ENCODE measurements at places on chromosomes 7 and 10. TPM values are rescaled to one million over a fixed set of nuclear protein-coding genes. Genes with fewer than 3 reads are reported as not detected.

TECTB gene
- total RNA-seq = not detected

ELFN1 gene
- 0.26 TPM for total RNA-seq

ASB15 gene
- not detected for total RNA-seq

PIP gene
- not detected for total RNA-seq

MACC1 gene
- total RNA-seq = 4.3 TPM
